ENCODE measurements at places on chromosomes 7 and 10.

DNA sequence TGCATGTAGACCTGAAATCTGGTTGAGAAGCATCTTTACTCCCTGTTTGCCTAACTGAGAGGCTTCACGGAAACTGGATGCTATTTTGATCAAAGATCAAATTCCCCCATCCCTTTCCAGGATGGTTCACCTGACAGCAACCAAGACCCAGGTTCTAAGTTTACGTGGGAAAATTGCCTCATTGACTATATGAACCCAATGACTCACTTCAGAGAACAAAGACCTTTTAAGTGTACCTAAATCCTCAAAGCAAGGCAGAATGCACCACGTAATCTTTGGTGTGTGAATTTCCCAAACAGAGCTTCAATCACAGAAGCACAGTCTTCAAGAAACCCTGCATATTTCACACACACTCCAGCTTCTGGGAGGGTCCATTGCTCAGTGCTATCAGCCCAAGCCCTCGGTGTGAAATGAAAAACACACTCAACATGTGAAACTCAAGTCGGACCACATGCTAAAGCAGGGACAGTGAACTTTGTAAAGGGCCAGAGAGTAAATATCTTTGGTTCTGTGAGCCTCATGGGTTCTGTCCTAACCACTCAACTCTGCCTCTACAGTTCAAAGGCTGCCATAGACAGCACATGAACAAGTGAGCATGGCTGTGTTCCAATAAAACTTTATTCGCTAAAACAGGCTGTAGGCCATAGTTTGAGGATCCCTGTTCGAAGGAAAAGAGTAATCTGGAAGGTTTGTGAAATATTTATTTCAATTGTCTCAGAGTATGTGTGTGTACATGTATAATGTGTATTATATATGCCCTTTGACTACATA lies 275.6 kb upstream of the FOXK1 start:
- no peak for DNase-seq

GRCh38 chr10:51371743-51372142 lies 297.5 kb downstream of the PRKG1 start:
- no peak for DNase-seq

GRCh38 chr10:81884856-81885255 lies 9.9 kb downstream of the NRG3 start:
- no peak for DNase-seq

GRCh38 chr10:90865401-90865800 lies 6.4 kb upstream of the RPP30 start:
- DNase-seq, result peak; percentile 11

DNA sequence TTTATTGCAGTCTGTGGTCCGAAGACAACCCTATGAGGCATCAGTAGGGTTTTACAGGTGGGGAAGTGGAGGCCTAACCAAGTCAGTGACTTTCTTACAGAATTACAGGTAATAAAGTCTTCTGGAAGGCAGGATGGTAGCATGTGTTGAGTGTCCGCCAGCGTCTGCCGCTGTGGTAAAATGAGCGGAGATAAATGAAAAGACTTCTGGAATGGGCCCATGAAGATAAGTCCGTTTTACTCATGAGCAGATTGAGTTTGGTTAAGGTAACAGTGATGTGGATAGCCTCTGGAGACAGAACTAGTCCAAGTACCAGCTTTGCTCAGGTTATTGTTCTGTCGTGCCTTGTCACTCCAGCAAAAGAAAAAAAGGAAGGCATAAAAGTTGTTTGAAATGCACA lies 966 bp downstream of the FBH1 start:
- DNase-seq, result peak; percentile 63

GRCh38 chr10:114869520-114869892 lies 47.9 kb downstream of the FHIP2A start:
- no peak for DNase-seq

GRCh38 chr10:79072994-79073645 lies 4.4 kb downstream of the ZMIZ1 start:
- peak; percentile 21 for DNase-seq

DNA sequence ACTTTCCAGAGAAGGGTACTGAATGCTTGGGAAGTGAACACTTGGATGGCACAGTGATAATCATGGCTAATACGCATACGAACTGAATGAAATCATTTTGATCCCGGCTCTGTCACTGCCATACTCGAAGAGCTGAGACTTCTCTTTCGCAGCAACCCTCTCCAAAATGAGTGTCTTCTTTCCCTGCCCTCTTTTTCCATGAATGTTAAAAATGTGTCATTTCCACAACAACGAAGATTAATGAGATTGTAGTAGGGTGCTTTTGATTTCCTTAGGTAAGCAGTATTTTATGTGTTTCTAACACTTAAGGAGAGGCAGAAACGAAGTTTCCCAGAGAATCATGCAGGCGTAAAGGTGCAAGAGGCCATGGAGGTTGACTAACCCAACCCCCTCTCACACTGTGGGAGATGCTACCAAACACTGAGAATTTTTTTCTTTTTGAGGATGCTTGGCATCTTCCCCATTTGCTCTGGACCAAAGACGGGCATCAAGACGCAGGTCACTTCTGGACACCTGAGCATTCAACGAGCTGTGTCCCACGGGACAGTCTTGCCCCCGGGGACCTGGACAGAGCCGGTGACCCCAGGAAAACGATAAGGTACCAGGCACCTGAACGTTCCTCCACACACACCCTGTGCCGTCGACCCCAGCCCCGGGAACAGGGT lies 823 bp downstream of the COPG2 start:
- DNase-seq, result peak; percentile 32

DNA sequence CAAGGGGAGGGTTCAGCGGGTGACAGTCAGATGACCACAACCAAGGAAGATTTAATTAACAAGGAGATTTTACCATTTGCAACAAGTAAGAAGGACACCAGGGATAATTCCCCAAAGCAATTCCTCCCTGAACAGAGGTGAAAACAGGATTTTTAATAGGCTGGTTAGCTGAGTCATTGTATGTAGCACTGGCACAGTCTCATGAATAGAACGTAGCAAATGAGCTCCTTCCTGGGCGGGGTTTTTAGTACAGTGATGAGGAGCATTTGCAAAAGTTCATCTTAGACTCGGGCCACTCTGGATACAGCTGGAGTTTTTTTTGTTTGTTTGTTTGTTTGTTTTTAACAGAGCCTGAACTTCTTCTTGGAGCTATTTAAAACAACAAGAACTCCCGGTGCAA lies 39.0 kb downstream of the TAC1 start:
- DNase-seq, result no peak

- peak; percentile 7 for DNase-seq
Measured at GRCh38 chr10:43221419-43222209, 45.3 kb downstream of the RASGEF1A start.

GRCh38 chr7:134761266-134761665 lies 18.2 kb upstream of the CALD1 start:
- DNase-seq, result no peak

- DNase-seq, result no peak
Measured at GRCh38 chr7:129136887-129137642, 7.4 kb upstream of the TSPAN33 start.
